Muscle of arm (tissue), 14 donors: ENCODE measurements at places on chromosomes 1 and 21. TPM values are rescaled to one million over a fixed set of nuclear protein-coding genes. Genes with fewer than 3 reads are reported as not detected.

The SEC22B gene
- 32.4 TPM for polyA plus RNA-seq

The CPT2 gene
- 14.1 TPM for polyA plus RNA-seq

The USP33 gene
- 33.6 TPM for polyA plus RNA-seq

The CCDC30 gene
- 7.2 TPM for polyA plus RNA-seq

DNA sequence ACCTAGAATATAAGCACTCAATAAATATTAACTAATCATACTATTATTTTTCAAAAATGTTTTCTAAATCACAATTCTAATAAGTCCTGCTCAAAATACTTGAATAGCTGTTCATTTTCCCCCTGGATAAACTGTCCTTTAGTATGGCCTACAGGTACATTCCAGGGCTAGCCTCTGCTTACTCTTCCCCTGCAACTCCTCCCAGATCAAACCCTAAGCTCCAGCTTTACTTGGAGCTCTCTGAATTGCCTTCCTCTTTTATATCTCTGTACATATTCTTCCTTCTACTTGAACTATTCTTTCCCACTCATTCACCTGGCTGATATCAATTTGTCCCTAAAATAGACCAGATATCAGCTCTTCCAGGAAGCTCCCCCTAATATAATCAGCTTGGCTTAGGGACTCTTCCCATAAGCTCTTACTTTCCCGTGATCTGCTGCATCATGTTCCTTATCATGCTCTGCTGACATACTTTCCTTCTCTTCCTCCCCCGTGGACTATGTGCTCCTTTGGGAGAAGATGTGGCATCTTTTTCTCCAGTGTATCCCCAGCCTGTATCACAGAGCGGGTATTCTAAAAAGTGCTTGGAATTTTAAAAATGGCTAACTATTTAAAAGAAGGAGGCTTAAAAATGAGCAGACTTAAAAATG lies 43.1 kb upstream of the PIGC start:
- no peak for DNase-seq

- peak; percentile 51 for DNase-seq
Measured at GRCh38 chr1:173206816-173207568, at the start of gene TNFSF4. Gene TNFSF4 (minus strand): TSS chr1:173207331. CDS start chr1:173207176, 155 bp downstream.

DNA sequence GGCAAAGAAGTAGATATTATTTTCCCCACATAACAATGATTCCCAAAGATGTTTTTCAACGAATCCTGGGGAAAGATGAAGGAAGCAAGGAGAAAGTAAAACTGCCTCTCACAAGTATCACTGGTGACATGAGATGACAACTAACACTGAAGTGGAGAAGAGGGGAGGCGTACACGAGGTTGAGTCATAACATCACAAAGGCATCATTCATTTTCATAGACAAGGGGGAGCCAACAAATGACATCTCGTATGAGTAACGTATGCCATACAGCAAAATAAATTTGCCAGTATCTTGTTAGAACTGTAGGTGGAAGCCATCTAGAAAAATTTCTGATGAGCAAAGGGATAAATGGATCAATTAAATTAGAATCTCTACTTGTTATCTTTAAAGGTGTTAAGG lies 56.6 kb downstream of the ATP1B1 start:
- DNase-seq, result no peak

- DNase-seq, result no peak
Measured at GRCh38 chr21:35319684-35320283, 270.7 kb upstream of the RUNX1 start.

GRCh38 chr21:8993284-8993942 lies 1528.0 kb upstream of the TPTE start:
- no peak for DNase-seq

DNA sequence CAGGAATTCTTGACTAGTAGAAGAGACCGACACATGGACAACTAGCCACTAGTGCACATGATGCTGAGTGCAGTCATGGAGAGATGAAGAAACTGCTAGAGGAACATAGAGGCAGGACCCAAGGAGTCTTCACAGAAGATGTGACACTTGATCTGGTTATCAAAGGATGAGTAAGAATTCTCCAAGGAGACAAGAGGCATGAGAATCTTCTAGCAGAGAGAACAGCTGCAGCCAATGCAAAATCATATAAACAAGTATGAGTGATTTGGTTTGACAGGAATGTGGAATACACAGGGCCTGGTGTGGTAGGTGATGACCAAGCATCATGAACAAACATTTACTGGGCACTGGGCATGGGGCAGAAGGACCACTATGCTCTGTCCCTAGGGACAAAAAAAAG lies 140.9 kb upstream of the CTTNBP2NL start:
- DNase-seq, result no peak

DNA sequence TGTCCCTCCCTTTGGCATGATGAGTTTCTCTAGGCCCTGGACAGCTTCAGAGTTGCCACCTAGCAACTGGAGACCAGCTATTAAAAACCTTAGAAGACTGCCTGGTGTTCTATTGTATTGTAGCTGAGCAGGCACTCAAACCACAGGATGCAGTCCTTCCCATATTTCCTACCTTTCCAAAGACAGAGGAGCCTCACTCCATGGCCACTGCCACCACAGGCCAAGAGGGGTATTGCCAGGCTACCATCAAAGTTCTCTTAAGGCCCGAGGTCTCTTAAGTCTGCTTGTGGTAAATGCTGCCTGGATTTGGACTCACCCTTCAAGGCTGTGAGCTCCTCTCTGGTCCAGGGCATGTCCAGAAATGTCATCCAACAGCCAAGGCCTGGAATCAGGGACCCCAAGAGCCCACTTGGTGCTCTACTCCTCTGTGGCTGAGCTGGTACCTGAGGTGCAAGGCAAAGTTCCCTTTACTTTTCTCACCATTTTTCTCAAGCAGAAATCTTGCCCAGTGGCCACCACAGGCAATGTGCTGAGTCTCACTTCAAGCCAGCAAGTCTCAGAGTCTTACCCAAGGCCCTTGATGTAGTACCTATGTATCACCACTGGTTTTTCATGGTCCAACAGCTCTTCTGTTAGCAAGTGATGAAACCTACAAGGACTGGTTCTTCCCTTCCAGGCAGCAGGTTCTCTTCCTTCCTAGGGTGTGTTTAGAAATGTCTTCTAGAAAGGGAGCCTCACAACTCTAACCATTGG lies 269.4 kb downstream of the AMY1C start:
- no peak for DNase-seq

- DNase-seq, result peak; percentile 75
Measured at GRCh38 chr1:72649991-72650390, 367.7 kb upstream of the NEGR1 start.

DNA sequence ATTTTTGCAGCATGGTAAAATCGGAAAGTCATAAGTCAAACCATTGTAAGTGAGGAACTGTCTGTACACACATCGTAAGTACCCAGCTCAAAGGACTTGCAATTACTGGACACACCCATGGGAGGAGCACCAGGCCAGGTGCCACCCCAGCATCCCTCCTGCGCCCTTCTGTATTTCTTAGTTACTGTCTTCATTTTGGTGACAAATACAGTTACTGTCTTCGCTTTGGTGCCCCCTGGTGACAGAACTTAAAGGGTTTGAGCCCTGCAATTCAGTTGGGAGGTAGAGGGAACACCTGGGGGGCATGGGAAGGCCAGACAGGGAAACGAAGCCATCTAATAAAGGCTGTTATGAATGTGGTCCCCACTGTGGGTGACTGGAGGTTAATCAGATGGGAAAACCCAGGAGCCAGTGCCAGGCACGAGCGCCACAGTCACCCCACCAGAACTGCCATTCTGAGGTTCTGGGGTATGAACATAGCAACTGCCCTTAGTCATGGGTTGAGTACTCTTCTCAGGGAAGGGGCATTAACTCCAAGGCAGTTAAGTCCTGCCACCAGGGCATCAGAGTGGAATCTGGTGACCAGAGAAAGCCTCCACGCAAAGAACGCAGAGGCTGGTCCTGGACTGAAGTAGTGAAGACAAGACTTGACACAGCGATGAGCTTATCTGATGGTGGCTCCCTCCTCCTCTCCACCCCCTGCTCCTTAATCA lies 612.9 kb downstream of the PTPRU start:
- no peak for DNase-seq
